ENCODE measurements at places on chromosomes 2 and 18.

- DNase-seq: no peak
Measured at GRCh38 chr2:167941604-167942003, 305.8 kb downstream of the STK39 start.

DNA sequence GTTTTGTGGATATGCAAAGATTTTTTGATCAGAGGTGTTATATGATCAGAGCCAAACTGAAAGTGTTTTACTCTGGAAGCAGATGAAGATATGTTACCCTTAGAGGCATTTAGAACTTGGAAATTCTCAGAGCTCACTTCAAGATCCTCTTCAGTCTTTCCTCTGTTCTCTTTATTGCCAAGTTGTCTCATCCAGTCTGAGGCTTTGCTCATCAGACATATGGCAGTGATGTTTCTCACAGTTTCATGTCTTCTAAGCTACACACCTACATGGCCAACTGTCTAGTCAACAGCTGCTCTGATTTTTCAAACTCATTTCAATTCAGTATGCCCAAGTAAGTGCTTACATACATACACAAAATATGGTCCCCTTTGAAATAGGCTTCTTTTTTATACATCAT lies 1504.3 kb upstream of the PIK3C3 start:
- no peak for DNase-seq

DNA sequence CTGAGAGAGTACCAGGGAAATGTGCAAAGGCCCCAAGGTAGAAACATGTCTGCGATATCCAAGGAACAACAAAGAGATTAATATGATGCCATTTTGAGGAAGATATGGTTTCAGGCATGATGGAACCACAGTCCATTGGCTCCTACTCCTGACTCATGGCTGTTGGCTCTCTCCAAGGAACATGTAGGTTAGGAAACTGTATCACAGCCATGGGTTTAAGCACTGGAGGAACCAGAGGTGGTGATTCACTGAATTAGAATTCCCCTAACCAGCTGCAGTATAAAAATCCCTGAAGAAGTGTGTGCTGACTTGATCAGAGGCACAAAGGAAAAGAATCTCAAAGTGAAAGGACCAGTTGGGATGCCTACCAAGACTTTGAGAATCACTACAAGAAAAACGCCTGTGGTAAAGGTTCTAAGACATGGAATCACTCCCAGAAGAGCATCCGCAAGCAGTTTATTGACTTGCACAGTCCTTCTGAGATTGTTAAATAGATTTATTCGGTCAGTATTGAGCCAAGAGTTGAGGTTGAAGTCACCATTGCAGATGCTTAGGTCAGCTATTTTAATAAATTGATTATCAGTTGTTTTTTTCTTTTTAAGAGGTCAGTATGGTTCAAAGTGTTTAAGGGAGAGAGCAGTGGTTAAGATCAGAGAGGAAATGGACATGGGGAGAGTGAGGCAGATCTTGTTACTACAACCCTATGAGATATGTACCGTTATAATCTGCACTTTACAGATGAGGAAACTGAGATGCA lies 110.7 kb upstream of the OTX1 start:
- no peak for DNase-seq

DNA sequence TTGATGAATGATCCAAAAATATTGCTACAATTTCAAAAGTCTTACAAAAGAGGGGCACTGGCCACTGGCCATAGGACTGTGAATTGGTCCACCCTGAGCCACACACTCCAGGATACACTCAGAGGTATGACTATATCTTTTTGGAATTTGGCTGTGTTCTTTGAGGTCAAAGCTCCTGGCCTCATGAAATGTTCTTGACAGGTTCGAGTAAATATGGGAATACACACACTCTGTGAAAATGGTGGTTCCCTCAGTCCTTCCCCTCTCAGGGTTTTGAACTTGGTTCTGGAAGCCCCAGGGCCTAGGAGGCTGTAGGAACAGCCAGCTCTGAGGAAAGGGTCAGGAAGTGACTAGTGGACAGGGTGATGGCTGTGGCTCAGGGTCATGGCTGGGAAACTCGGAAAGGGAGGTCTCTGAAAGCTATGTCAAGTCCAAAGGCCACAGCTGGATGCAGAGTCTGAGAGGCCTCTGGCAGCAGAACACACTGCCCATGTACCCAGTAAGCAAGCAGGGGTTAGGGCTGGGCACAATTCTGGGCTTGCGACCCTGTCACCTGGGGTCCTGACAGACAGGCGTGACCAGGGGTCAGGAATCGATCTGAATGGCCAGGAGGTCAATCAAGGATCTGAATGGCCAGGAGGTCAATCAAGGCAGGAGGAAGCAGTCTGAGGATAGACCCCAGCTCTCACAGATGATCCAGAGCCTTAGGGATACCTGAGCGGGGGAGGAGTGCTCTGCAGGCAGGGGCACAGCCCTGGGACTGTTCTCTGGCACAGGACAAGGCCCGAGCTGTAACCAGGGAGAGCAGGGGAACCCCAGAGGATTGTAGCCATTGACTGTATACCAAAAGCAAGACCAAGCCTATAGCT lies 223.4 kb upstream of the SMAD2 start:
- no peak for DNase-seq

- DNase-seq: no peak
Measured at GRCh38 chr18:50401888-50402287, 27.0 kb downstream of the SKA1 start.

DNA sequence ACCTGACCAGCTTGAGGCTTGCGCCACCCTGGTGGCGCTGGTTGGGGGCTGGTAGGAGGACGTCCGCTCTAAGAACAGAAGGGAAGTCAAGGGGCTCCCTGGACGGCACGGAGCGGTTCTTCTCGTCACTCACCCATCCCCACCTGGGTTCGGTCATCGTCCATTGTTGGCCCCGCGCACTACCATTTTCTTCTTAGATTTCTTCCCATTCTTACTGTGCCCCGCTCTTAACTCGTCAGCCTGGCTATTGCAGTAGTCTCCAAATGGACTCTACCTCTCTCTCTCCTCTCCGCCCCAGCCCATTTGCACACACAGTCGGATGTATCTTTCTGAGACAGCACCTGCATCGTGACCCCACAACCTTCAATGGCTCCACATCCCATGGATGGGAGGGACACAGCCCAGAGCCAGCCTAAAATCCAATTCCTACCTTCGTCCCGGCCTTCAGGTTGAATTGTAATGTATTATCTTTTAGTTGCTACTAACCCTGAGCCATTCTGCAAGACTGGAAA lies 814 bp upstream of the RAB1A start:
- DNase-seq: no peak

DNA sequence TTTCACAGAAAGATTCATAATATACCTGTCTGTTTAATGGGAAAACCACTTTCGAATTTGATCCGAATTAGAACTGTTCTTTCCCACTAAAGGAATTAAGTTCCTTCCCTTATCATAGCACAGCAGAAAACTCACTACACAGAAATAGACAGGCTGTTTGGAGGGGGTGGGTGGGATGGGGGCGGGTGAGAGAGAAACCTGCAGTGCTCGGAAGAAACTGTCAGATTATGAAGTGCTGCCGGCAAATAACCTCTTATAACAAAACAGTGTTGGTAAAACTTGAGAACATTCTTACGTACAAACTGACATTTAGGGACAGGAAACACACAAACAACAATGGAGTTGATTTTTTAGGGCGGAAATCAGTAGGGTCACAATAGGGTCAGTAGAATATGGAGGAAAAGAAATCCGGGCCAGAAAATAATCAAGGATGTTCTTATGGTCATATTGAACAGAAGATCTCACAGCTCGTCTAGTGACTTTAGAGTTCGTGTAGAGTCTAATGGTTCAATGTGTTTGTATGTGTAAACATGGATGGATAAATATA lies 756.0 kb upstream of the LRATD1 start:
- DNase-seq: no peak

GRCh38 chr2:241577413-241578122 lies 19.0 kb downstream of the BOK start:
- no peak for DNase-seq

All from activated T-cell treated with anti-CD3 and anti-CD28 coated beads for 1 hour (primary cell).